Stimulated activated CD4-positive, alpha-beta T cell treated with anti-CD3 and anti-CD28 coated beads, TNF-alpha, amount 100 ng/mL, for 24 hours (primary cell): ENCODE measurements at places on chromosomes 1 and 21.

- no peak for DNase-seq
Observed at GRCh38 chr1:67085326-67085725, 31.4 kb upstream of the SLC35D1 start.

- DNase-seq, result no peak
Observed at GRCh38 chr1:199808110-199808870, 219.2 kb upstream of the NR5A2 start.

DNA sequence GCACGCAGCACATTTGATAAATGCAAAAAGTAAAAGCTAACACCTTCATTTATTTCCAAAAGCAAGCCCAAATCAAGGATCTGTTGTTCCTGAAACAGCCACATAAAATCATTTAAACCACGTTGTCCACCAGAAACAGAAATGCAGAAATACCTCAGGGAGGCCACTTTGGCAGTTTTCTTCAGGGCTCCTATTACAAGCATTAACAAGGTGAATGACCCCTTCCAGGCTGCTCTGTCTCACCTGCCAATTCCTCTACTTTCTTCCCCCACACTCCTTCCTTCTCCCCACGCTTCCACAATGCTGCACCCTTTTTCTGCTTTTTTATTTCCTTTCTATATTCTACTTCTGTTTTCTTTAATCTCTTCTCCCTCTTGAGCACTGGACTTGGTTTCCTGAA is 55.0 kb upstream of the PTGFRN start:
- DNase-seq, result no peak

- no peak for DNase-seq
Observed at GRCh38 chr1:183040547-183040971, 17.3 kb downstream of the LAMC1 start.

DNA sequence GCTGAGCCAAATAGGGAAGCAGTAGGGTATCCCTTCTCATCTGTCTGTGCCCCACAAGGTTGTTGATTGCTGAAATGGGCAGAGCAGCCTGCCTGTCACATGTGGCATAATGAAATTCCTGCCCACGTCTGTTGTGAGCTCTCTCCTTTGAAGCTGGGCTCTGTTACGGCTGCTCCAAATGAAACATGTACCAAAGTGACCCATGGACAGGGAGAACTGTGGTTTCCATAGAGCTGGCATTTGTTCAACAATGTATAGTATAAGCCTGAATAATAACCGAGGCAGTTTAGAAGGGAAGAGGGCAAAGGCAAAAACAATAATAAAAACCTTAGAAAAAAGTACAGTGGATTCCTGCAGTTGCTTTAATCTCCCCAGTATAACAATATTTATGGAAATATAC is 149.7 kb downstream of the LYPLAL1 start:
- no peak for DNase-seq

GRCh38 chr1:193558491-193559028 is 372.1 kb upstream of the B3GALT2 start:
- no peak for DNase-seq

DNA sequence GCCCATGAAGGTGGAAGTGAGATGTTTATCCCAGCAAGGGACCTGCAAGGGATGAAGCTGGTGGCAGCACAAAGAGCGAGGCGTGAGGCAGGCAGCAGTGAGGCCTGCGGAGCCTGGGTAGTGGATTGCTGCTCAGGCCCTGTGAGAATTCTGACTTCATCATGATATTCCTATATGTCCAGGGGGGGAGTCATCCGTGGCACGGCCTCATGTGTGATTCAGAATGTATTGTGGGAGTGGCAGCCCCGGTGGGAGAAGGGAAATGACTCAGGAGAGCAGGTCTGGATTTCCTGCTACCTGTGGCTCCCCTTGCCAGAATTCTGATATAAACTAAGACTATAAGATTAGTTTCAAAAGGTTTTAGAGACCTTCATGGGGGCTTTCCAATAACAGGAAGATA is 240.9 kb downstream of the CAMTA1 start:
- DNase-seq, result no peak

GRCh38 chr1:145946477-145946986 is 11.3 kb downstream of the LIX1L start:
- DNase-seq, result no peak

GRCh38 chr1:224623743-224624333 is 7.7 kb downstream of the CNIH3 start:
- peak; percentile 43 for DNase-seq

- DNase-seq, result no peak
Observed at GRCh38 chr1:160724465-160725242, 13.0 kb upstream of the CD48 start.

GRCh38 chr1:225460021-225460736 is 32.3 kb upstream of the LBR start:
- DNase-seq, result no peak

DNA sequence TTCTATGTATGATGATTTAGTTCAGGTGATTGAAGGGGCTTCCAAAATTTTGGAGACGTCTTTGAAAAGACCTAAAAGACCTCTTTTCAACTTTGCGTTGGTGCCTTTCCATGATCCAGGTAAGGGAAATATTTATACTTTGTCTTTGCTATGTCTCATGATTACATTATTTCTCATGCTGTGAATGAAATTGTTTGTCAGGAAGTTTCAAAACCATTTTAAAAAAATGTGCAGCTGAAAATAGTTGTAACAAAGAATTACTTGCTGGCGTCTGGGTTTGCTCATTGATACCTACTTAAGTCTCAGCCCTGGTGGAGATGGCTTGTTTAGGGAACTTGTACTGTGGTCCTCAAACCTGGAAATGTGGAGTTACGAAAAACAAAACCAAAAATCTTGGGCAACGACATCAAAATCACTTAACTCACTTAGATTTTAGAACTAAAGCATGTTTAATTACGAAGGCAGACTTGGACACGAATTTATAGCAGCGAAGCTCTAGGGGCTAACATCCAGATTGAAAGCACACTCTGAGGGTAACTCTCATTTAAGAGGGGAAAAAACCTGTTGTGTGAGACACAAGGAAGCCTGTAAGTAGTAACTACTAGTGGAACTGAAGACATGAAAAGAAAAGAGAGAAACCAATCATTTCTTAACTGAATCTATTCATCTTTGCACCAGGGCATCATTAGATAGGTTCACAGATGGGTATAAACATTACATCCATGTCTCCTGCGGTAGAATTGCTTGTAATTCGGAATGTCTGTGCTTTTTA is 924 bp downstream of the HMCN1 start:
- no peak for DNase-seq

GRCh38 chr1:14704846-14705245 is 106.4 kb downstream of the KAZN start:
- no peak for DNase-seq

GRCh38 chr1:17834561-17835100 is 79.5 kb downstream of the ACTL8 start:
- DNase-seq, result no peak

GRCh38 chr1:27615346-27616192 is 11.6 kb upstream of the AHDC1 start:
- no peak for DNase-seq

GRCh38 chr1:25738499-25738898 is 61.5 kb upstream of the SELENON start:
- DNase-seq, result no peak

- DNase-seq, result no peak
Observed at GRCh38 chr1:89068291-89068690, 3.3 kb upstream of the GBP1 start.

DNA sequence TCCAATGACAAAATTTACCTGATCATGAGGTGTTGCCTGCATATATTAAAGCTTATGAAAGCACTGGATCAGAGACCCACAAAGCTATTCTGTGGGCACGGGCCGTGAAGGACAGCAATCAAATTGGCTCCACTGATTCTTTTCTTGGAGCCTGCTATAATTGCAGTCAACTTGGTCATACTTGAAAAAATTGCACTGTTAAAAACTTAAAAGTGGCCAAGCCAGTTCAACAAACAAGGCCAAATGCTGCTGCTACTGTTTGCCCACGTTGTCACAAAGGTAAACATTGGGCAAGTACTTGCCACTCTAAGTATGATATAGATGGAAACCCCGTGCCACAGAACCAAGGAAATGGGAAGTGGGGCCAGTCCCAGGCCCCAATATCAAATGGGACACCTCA is 37.8 kb downstream of the CYP4A11 start:
- no peak for DNase-seq

DNA sequence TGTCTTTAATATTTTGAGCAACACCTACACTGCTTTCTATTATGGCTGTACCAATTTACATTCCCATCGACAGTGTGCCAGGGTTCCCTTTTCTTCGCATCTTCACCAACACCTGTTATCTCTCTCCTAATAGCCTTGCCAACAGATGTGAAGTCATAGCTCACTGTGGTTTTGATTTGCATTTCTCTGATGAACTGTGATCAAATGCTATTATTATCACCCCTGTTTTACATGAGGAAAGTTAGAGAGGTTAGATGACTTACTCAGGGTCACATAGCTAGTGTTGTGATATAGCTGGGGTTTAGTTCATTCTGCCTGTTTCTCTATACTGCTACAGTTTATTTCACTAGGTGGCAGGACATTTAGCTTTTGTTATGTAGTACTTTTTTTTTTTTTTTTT is 204.1 kb downstream of the FMN2 start:
- DNase-seq, result no peak

DNA sequence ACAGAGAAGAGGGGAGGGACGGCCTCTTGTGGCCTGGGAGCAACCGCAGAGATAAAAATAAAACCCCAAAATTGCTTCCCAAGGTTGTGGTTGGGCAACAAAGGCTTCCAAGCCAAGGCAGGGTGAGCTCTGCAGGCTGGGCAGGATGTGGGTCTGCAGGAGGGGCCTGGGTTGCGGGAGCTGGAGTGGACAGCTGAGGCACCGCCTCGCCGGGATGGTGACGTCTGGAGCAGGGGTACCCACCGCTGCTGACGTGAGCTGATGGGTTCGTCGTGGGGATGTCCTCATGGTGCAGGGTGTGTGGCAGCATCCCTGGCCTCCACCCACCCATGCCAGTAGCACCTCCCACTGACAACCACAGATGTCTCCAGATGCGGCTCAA is 3.7 kb downstream of the AURKAIP1 start:
- no peak for DNase-seq

GRCh38 chr1:236762410-236762809 is 32.7 kb upstream of the MTR start:
- no peak for DNase-seq

DNA sequence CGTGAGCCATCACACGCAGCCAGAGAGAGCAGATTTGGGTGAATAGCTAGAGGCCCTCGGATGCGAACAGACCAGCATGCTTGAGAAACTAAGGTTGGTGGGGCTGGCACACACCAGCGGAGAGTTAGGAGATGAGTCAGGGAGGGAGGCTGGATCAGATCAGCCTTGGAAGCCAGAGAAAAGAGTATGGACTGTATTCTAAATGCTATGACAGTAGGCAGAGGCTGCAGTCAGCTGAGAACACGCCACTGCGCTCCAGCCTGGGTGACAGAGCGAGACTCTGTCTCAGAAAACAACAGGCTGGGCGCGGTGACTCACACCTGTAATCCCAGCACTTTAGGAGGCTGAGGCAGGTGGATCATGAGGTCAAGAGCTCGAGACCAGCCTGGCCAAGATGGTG is 4.0 kb upstream of the PLEKHM2 start:
- DNase-seq, result no peak

DNA sequence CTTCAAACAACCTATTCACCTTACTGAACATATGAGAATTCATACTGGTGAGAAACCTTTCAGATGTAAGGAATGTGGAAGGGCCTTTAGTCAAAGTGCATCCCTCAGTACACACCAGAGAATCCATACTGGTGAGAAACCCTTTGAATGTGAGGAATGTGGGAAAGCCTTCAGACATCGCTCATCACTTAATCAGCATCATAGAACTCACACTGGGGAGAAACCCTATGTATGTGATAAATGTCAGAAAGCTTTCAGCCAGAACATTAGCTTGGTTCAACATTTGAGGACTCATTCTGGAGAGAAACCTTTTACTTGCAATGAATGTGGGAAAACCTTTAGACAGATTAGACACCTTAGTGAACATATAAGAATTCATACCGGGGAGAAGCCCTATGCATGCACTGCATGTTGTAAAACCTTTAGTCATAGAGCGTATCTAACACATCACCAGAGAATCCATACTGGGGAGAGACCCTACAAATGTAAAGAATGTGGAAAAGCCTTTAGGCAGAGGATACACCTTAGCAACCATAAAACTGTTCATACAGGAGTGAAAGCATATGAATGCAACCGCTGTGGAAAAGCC is 13.2 kb upstream of the EXO5 start:
- DNase-seq, result no peak

- no peak for DNase-seq
Observed at GRCh38 chr1:25794325-25794724, 5.7 kb upstream of the SELENON start.

GRCh38 chr1:35285771-35286606 is 17.5 kb downstream of the ZMYM4 start:
- DNase-seq, result no peak

DNA sequence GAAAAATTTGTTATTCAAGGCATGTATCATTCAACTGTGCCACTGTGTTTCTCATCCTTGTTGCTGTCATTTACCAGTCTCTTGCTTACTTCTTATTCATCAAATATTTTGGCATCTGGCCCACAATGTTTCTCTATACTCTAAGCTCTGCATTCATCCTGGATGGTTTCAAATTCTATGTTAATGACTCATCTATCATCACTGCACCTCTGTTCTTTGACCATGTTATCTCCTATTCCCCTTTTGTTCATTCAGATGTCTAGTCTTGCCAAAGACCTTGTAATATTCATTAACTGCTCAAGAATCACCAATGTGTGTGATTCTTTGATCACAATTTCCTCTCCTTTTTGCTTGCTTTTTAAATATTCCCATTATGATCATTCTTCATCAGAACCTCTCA is 54.6 kb upstream of the PRKACB start:
- no peak for DNase-seq

- DNase-seq, result no peak
Observed at GRCh38 chr1:153563991-153564390, 1.7 kb downstream of the S100A2 start.

DNA sequence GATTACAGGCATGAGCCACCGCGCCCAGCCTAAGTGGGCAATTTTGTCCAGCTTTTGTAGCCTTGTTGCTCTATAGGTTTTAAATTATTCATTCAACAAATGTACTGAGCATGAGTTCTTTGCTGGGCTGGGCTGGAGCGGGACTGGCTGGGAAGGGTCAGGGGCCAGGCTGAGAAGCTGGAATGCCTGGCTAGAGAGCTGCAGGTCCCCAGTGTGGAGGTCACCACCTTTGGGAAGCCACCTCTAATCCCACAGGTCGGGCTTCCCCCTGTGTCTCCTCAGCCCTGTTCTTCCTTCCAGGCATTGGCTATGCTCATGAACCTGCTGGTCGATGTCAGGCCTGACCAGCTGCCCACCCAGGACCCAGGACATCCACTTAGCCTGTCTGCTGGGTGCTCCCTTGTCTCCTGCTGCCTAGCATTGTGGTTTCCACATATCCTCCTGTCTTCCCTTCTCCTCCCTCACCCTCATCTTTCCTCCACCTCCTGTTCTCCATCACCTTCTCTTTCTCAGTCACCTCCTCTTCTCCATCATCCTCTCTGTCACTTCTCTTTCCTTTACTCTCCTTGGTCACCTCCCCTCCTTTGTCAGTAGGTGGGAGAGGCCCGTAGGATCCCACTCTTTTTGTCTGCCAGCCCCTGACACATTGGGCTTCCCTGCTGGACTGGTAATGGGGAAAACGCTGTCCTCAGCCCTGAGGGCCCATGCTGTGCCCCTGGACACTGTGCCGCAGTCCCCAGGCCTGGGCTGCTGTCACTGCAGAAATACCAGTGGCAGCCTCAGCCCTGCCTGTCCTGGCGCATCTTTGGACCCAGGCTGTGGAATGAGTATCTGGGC is 23.8 kb downstream of the SERINC2 start:
- no peak for DNase-seq
